Right renal cortex interstitium (tissue), 3 donors: ENCODE measurements at places on chromosomes 7 and 10. TPM values are rescaled to one million over a fixed set of nuclear protein-coding genes. Genes with fewer than 3 reads are reported as not detected.
A peak's percentile ranks its signal among the peaks of the same experiment; 100 is the strongest.

Gene CYP2C19
- not detected for polyA plus RNA-seq

Gene CYP3A5
- polyA plus RNA-seq = 1.4 TPM

GRCh38 chr10:78349165-78349516 lies 315.5 kb downstream of the RPS24 start:
- DNase-seq = no peak

Gene IRF5
- polyA plus RNA-seq = 6.9 TPM

DNA sequence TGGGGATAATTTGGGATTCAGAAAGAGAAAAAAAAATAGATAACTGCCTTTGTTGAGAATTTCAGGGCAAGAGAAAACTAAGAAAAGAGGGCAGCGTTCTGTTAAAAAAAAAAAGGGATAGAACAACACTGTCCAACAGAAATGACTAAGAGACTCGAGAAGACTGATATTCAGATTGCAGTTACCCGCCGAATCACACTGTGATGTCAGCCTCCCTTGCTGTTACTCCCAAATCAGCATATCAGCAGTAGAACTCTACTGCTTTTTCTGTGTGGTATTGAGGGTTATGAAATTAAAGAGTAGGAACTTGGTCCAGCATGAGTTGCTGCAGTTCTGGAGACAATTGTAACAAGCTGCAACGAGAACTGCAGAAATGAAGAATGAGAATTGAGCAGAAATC lies 1.9 kb downstream of the GJC3 start:
- DNase-seq = no peak

Gene RFC2
- polyA plus RNA-seq = 50.8 TPM

GRCh38 chr7:135169964-135170273 lies 588 bp downstream of the CYREN start:
- DNase-seq = no peak

Gene ACSL5
- 5.1 TPM for polyA plus RNA-seq

DNA sequence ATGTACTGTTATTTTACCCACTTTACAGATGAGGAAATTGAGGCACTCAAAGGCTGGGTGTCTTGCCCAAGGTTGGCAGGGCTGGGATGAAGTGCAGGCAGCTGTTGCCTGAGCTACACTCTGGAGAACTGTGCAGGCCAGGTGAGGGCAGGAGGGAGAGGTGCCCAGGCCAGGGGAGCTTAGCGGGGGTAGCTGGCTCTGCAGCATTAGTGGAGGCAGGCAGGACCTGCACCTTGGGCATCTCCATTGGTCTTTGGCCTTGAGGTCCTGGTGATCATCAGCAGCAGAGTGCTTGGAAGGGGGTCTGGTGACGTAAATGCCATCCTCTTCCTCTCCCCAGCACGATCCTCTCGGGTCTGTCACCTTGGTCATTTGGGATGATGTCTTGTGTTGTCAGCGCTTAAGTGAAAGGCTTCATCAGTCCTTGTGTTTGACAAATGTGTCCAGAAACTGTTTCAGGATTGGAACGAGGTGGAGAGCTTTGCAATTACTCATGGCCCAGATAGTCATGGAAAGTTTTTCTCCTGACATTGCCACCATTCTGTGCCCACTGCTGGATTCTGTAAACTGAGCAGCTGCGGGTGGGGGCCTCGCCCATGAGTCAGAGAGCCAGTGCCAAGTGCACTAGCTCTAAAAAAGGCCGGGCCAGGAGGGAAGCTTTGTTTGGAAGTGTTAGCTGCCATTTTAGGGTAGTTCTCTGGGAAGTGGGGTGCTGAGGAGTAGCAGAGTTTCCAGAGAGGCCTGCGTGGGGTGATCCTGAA lies 47.6 kb downstream of the TSPAN15 start:
- no peak for DNase-seq

GRCh38 chr7:84469034-84469433 lies 274.4 kb upstream of the SEMA3A start:
- DNase-seq = no peak

Gene SPDYE8
- 0.16 TPM for polyA plus RNA-seq

GRCh38 chr7:131011976-131012375 lies 278.0 kb upstream of the KLF14 start:
- no peak for DNase-seq

DNA sequence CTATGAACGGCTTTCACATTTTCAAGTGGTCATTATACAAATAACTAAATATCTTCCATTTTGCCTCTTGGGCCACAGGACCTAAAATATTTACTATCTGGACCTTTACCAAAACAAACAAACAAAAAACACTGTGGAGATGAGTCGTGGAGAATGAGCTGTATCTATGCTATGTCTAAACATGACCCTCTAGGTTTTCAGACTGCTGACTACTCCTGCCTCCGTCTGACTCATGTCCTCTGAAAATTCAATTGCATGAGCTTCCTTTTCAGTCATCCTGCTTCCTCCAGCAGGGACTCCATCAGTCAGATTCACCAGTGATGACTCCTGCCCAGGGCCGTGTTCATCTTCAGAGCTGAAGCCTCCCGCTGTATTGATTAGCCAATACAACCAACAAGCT lies 96.8 kb downstream of the COL28A1 start:
- no peak for DNase-seq

Gene APBB1IP
- polyA plus RNA-seq = 1.2 TPM

- DNase-seq = no peak
These were observed 145.7 kb upstream of the SH2B2 start for GRCh38 chr7:102140952-102141370.

Gene SLC13A4
- 1.7 TPM for polyA plus RNA-seq

Gene CYP2E1
- polyA plus RNA-seq = 0.69 TPM

- no peak for DNase-seq
These were observed 136.8 kb upstream of the YAE1 start for GRCh38 chr7:39429421-39429820.

- no peak for DNase-seq
These were observed 101.2 kb upstream of the ZNF746 start for GRCh38 chr7:149598721-149599308.

DNA sequence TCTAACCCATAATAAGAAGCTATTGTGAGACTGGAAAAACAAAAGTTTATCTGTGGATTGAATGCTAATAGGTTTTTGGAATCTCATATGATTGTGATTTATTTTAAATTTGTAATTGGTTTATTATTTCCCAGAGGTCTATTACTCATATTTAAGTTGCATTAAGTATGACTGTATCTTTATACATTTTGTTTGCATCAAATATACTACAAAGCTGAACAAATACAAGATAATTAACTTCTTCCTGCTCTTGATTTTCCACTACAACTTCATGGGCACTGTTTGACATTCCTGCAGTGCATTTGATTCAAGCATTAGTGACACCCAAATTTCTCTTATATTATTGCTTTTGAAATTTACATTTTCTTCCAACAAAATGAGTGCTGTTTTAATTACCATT lies 303.8 kb upstream of the LRRTM3 start:
- DNase-seq = no peak

DNA sequence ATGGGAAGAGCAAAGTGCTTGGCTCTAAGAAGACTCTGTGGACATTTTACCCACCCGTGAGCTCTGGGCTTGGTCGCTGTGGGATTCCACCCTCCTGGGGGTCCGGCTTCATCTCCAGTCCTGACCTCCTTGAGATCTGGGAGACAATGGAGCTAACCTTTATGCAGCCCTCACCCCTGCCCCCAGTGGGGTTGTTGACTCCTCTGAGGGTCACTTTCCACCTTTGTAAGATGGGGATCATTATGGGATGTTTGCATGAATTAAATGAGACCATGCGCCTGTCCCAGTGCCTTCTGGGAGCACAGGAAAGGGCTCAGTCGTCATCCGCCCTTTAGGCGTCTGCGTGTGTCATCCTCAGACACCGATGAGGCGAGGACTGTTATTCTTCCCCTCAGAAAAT lies 237.2 kb downstream of the SKAP2 start:
- DNase-seq = no peak

- no peak for DNase-seq
These were observed 14.2 kb upstream of the ACTA2 start for GRCh38 chr10:88966797-88967196.

DNA sequence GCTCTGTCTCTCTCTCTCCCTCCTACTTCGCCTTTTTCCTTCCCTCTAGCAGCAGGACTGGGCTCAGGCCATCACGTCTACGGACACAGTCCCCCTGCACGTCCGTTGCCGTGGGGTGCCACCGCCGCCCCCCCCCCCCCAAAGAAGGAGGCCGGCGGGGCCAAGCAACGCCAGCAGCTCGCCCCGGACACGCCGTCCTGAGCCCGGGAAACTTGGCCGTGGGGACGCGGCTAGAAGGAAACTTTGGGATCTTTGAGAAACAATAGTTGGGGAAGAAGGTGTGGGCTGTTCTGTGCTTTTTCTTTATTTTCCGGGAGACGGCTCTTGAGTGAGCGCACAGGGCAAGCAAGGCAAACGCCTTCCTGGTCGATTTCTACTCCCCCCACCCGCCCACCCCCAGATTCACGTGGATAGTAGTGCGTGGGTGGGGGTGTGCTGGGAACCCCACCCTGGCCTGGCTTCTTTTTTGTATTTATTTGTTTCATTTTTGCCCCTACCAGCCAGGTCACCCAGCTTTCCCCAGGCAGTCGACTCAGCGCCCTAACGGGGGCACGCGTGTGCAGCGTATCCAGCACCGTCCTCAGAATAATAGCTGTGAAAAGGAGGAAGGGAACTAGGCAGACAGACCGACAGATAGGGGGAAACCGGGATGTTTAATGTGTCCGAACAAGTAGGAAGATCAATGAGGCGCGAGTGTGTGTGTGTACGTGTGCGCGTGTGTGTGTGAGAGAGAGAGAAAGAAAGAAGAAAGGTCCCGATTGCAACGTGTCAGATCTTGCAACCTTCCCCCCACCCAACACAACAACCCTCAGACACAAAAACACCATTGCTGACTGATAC lies 1.4 kb downstream of the MXI1 start:
- peak; percentile 31 for DNase-seq

Gene TMEM196
- not detected for polyA plus RNA-seq

Gene RADIL
- 1.7 TPM for polyA plus RNA-seq

DNA sequence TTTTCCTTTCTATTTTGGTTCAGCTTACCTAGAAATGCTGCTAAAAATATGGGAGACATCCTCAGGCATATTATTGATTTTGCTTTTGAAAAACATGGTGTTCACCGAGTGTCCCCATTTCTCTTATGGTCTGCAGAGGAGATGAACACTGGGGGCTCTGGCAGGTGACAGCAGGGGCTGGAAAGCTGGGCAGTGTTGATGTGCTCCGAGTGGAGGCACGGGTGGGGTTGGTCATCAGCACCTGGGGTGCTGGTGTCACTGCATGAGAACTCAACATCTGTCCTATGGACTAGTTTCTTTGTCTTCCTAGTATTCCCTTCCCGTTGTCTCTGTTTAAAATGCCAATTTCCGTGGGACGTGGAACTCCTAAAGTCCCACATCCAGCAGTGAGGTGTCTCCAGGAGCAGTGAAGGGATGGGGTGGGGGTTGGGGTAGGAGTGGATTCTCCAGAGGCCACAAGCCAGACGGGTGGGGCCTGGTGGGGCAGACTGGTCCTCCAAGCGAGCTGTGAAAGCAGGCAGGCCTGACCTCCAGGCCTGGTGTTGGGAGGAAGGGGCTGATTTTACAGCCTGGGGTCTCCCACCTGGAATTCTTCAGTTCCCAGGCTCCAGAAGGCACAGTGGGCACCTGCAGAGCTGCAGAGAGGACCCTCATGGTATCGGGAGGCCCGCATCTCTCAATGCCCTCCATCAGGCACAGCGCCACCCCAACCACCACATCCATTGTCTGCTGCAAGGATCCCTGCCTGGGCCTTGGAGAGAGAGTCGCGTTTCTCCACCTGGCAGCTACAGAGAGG lies 24.4 kb downstream of the ZNF775 start:
- no peak for DNase-seq

GRCh38 chr7:125136755-125137532 lies 207.3 kb upstream of the POT1 start:
- no peak for DNase-seq

DNA sequence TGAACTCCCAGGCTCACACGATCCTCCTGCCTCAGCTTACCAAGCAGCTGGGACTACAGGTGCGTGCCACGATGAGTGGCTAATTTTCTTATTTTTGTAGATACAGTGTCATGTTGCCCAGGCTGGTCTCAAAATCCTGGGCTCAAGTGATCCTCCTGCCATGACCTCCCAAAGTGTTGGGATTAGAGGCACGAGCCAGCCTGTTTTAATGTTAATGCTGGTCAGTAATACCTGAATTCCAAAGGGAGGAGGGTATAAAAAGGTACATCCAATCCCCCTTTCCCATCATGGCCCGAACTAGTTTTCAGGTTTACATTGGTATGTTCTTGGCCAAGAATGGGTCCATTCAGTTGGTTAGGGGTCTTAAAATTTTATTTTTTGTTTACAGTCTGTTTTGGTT lies 329.1 kb downstream of the PARD3 start:
- no peak for DNase-seq

GRCh38 chr7:90681336-90682022 lies 85.4 kb downstream of the CDK14 start:
- DNase-seq = no peak

GRCh38 chr7:143205560-143206293 lies 16.1 kb upstream of the TAS2R40 start:
- no peak for DNase-seq

- DNase-seq = no peak
These were observed 111.9 kb upstream of the RHEB start for GRCh38 chr7:151631570-151631952.

Gene CPXM2
- 5.4 TPM for polyA plus RNA-seq

Gene PRLHR
- polyA plus RNA-seq = not detected

DNA sequence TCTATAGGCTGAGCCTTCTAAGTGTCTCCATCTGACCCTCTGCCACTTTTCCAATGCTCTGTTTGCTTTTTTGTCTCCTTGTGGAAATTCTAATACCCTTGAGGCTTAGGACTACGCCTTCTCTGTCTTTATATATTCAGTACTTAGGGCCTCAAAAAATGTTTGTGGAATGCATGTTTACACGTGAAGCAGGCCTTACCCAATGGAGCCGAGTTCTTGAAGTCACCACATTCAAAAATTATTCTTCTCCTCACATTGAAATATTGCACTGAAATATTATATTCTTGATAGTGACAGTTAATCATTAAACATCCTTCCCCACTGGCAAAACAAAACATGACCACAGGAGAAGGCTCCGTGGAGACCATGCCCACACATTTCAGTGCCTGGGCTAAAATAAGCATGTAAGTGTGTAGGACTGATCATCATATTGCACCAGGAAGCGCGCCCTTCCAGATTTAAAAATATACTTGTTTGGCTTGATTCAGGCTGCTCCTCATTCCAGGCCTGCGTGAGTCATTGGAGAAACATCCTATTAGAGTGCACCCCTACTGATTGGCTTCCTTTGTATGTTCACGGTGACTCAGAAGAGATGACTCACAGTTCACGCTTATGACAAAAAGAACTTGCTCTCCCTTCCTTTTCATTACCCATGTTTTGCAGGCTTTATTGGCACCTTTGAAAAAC lies 307.4 kb upstream of the AOAH start:
- DNase-seq = no peak

DNA sequence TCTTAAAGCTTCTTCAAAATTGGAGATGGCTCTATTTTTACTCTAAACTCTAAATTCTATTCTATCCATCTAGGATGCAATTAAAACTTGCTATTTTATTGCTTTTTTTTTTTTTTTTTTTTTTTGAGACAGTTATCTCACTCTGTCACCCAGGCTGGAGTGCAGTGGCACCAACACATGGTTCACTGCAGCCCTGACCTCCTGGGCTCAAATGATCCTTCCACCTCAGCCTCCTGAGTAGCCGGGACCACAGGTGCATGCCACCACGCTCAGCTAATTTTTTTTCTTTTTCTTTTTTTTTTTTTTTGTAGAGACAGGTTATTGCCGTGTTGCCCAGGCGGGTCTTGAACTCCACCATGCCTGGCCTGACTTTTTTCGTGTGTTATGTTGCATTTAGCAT lies 41.2 kb downstream of the DNAJC1 start:
- DNase-seq = no peak
